ENCODE measurements at places on chromosomes 7 and 10.
A peak's percentile ranks its signal among the peaks of the same experiment; 100 is the strongest.

DNA sequence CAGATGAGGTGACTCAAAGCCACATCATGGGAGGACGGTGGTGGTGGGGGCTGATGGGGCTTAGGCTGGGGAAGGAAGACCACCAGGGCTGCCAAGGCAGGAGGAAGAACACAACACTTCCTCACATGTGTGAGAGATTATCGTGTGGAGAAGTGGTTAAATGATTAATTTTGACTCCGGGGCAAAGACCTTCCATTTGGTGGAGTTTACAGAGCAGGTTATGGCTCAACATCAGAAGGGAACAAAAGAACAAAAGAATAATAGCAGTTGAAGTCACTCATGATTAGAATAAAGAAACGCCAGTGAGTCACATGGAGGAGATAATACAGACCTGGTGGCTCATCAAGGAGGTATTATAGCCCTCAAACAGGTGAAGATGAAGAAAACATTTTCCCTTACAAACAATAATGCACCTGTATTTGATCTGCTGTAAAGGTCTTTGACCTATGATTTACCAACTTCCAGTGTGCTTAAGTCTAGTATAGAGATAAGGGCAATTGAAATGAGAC, 170.1 kb downstream of the PKD1L1 start:
- no peak for DNase-seq

DNA sequence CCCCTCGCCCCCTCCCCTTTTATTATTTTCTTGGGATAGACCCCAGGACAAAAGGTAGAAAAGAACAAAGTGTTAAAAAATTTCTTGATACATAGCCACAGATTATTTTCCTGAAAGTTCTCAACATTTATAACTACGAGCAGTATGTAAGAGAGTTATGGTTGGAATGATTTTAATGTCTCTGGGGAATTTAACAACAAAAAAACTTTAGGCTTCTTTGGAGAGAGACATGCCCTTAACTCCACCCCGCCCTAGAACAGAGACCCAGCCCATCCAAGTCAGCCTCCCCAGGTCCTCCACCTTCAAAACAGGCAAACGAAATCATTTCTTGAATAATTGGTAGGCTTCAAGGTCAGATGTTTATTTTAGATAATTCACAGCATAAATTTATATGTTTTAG, 97.1 kb downstream of the TCF7L2 start:
- DNase-seq: no peak

GRCh38 chr7:18855796-18856195, 261.6 kb downstream of the TWIST1 start:
- no peak for DNase-seq

DNA sequence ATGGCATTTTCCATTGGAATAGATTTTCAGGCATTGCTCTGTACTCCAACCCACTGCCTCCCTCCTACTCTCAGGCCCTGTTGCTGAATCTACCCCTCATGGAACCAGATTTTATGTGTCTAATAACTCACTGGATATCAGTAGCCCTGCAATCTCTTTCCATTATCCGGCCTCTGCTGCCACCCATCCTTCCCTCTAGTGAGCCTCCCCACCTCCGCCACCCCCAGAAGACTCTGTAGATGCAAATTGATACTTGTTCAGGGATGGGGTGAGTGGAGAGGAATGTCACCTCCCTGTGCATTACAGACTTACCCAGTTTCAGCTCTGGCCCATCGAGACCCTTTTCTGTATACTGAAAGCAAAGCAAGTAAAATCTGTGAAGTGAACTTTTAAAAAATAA, 52.3 kb upstream of the PHYHIPL start:
- DNase-seq: no peak

- no peak for DNase-seq
Measured at GRCh38 chr7:146713205-146713604, 596.6 kb downstream of the CNTNAP2 start.

GRCh38 chr10:14014423-14014822, 316.3 kb downstream of the FRMD4A start:
- DNase-seq: no peak

- no peak for DNase-seq
Measured at GRCh38 chr7:41045556-41046123, 657.2 kb downstream of the INHBA start.

GRCh38 chr10:102069071-102069470, 3.9 kb downstream of the HPS6 start:
- no peak for DNase-seq

DNA sequence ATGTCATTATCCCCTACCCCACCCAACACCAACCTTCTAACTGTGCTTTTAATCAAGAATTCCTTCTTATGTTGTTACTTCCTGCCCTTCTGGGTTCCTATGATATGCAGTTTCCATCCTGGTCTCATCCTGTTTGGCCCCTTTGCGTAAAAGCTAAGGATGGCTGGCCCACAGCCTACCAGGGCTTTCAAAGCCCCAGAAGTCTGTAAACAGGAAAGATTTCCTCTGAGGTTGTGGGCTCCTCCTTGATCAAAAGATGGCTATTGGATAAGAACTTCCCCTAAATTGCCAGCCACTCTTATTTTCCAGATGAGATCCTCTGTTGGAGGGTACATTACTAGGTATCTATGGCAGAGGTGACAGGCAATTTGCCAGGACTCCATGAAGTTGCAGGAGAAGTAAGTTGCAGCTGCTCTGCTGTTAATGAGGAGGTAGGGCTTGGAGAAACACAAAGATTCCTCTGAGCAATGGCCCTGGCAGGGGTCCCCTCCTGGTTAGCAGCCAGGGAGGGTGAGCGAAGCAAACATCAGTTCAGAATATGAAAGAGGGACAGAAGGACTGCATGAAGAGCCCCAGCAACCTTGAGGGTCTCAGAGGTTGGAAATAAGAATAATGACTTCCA, 32.1 kb downstream of the NRP1 start:
- no peak for DNase-seq

- DNase-seq: no peak
Measured at GRCh38 chr10:124589491-124590041, 127.9 kb downstream of the LHPP start.

- no peak for DNase-seq
Measured at GRCh38 chr7:86647385-86648094, 3.8 kb downstream of the GRM3 start.

GRCh38 chr7:42677751-42678699, 233.8 kb downstream of the C7orf25 start:
- no peak for DNase-seq

DNA sequence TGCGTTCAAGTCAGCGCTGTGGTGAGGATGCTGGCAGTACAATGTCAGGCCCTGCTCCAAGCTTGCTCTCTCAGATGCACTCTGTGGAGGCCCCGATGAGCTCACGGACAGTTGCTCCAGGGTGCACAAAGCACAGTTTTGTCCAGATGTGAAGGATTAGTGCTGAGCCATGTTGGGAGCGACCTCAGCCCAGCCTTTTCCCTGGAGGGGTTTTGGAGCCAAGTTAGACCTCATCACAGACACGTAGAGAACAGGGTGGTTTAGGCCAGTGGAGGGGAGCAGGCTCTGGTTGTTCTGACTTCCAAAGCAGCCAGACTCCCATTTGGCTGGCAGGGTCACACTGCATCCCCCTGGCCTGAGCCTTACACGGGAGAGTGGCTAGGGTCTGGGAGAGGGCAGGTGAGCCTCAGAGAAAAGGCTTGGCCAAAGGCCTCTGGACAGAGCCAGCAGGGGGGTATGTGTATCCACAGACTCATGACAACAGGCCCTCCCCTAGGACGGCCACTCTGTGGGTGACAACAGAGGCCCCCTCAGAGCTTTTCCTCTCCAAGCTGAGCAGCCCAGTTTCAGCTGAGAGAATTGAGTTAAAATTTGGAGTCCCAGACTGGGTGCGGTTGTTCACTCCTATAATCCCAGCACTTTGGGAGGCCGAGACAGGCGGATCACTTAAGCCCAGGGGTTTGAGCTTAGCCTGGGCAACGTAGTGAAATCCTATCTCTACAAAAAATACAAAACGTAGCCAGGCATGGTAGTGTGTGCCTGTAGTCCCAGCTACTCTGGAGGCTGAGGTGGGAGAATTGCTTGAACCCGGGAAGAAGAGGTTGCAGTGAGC, 4.7 kb downstream of the PLAC9 start:
- no peak for DNase-seq

GRCh38 chr10:95907456-95908253, at the start of gene CC2D2B:
TSS of gene CC2D2B (plus strand) at chr10:95907975. CDS start at chr10:95911324, 3,349 bp downstream.
- DNase-seq: peak; percentile 10

DNA sequence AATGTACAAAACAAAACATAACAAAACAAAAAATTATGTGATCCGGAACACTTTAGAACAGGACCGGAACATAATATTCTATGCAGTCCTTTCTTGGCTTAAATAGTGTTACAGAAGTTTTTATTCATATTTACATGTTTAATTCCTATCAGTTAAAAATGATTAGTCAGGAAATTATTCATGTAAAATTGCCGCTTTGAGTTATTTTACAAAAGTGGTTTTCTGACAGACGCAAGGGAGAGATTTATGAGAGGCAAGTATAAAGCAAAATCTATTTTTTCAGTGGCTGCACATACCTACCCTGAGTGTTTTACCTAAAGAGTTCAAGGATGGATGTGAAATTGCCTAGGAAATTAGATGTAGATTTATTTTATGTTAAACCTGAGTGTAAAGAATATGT, 230.7 kb upstream of the DKK1 start:
- DNase-seq: no peak

- DNase-seq: no peak
Measured at GRCh38 chr10:100872034-100872791, 40.5 kb upstream of the SLF2 start.

DNA sequence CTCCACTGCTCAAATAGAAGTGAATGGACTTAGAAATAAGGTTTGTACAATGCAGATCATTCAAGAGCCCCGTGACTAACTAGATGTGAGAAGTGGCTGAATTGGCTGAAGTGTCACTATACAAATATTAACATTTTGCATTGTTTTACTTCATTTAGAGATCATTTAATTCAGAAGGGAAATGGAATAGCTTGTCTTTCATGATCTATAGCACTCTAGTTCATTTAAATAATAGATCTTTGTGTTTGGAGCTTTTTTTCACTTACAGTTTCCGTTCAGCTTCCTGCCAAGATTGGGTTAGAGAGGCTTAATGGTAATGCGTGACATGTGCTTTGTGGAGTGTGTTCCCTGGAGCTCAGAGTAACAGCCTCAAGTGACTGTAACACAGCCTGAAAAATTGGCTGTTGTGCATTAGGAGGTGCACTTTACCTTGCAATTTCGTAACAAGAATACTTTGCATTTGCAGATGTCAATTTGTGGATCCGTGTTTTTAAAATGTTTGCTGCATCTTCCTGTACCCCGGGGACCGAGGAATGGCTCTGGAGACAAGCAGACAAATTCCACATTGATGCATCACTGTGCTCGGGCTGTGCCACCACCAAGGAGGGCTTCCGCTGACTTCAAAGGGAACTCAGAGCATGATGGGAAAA, 170.3 kb downstream of the NRP1 start:
- no peak for DNase-seq

DNA sequence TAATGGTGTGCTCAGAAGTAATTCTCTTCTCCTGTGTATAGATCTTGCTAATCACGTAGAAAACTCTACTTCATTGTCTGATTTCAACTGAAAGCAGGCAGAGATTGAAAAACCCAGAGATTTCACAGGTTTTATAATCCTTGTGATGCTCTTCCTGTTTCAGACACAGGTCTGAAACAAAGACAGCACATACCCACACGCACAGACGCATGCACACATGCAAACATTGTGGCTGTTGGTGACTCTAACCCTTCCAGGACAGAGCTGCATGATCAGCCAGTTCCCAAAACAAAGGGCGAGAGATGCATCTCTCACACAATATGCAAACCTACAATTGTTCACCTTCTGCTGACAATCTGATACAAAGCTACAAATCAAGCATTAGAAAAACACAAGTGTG, 11.1 kb upstream of the TFEC start:
- DNase-seq: no peak

DNA sequence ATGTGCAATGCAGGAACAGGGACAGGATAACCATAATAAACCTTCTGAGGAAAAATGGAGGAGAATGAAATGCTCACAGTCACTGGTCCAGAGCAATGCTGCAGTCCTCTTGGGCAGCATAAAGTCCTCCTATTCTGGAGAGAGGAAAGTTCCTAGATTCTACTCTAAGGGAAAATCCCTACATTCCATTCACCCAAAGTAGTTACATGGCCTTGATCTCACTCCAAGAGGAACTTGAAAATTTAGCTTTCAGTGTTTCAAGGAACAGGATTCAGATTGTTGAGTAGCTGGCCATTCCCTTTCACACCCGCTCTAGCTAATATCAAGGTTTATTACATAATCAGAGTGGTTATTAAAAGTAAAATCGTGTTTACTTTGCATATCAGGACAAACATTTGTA, 168.3 kb downstream of the CHRM2 start:
- DNase-seq: no peak

All from stimulated activated CD8-positive, alpha-beta memory T cell treated with anti-CD3 and anti-CD28 coated beads, Interleukin-4, amount 100 ng/mL, for 1 hour (primary cell).